ENCODE measurements at places on chromosomes 3 and 15.

GRCh38 chr3:38117163-38117716 is 19.7 kb downstream of the ACAA1 start:
- DNase-seq, result no peak

- no peak for DNase-seq
These were observed 147.5 kb downstream of the AKAP13 start for GRCh38 chr15:85527895-85528294.

DNA sequence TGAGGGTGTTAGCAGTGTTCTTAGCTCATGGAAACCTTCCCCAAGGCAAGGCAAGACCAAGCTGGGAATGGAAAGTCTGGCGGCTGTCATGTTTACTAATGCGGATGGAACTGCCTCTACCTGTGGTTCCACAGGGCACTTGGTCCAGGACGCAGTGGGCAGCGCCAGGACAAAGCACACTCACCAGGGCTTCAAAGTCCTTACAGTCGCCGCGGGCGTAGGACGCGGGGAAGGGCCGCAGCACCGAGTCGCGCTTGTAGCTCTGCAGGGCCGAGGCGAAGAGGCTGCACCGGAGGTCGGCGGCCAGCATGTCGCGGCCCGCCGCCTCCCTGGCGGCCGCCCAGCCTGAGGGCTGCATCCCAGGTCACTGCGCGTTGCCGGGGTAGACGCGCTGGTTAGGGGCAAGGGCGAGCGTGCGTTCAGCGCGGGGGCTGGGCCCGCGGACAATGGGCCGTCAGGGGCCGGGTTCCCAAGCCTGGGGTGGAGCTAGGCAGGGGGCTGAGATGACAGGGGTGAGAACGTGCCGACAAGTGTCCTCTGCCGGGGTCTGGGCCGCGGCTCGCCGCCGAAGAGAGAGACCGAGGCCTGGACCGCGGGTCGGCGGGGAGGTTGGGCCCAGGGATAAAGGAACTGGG is 497 bp downstream of the PARP16 start:
- DNase-seq, result peak; percentile 30

GRCh38 chr3:183192650-183193300 is 30.2 kb upstream of the LAMP3 start:
- no peak for DNase-seq

DNA sequence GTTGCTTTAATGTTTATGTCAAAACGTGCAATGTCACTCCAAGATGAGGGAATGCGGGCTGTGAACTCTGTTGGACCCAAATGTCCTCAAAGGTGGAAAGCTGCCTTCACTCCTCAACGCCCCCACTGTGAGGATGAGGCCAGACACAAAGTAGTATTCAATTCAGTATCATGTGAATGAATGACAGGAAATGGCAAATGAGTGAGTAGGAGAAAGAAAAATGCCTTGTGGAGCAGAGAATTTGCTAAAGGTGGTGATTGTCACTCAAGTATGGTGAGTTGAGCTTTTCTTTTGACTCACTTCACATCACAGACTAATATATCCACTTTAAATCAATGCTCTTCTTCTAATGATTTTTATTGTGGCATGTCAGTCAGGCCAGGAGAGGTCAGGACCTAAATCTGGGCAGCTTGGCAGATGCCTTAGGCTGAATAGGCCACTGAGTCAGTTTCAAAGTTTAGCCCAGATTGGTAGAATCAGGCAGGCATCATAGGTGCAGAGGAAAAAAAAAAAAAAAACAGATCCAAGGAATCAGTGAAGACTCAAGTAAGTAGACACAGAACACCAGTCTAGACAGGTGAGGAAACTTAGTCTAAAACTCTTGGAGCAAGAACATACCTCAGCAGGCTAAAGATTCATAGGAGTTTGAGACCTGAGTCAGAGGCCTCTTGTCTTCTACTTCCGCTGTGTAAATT is 71.0 kb upstream of the ZBED2 start:
- DNase-seq, result peak; percentile 57

DNA sequence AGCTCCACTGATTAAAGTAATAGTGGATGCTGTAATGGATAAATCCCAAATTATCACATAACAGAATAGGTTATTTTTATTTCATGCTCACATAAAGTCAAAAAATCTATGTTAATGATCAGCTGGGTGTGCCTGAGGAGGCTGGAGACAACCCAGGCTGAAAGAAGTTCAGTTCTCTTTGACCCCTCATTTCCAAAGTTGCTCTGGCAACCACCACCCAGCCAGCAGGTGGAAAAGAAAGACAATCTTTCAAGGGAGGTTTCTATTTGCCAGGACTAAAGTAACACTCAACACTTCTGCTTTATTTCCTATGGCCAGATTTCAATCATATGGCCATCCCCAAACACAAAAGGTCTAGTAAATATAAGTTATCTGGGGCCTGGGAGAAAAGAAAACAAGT is 48.8 kb upstream of the ANKRD28 start:
- no peak for DNase-seq

GRCh38 chr3:31908391-31909097 is 72.5 kb downstream of the OSBPL10 start:
- no peak for DNase-seq

DNA sequence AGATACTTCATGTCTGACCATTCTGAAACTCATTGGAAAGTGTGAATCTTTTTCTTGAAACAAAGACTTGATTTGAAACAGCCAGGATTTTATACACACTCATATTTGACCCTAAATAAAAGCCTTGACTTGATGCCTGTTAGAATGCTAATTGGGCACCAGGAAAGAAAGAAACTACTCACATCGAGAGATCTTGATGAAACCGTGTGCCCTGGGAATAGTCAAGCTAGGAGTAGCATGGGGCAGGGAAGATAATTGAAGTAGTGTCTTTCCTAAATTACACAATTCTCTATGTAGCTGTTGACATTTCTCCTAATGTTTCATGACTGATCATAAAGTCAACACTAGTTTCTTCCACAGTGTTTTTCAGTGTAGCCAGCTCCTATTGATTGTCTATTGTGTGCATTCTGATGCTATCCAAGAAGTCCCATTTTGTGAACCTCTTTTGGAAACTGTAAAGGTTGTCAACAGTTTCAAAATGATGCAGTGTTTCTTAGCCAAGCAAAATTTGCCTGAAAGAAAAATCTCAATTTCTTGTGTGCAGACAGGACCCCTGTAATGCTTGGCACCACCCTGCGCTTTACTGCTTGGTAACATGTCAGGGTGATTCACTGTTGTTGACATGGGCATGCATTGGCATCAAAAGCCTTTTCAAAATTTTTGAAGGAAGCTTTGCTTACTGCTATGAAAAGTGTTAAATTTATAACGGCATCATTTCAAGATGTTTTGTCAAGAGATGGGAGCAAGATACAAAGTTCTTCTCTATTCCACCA is 52.5 kb upstream of the OTOL1 start:
- no peak for DNase-seq

DNA sequence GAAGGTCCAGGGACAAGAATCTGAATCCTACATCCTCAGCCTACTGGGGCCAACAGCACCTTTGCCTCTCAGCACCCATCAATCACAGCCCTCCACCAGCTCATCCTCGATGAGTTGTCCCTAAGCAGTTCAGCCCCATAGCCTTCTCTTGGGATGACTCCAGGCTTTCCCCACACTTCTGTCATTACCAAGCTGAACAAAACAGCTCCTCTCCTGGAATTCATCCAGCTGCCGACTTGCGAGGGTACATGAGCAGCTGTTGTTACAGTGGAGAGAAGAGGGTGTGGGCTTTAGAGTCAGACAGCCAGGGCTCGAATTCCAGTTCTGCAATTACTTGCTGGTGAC is 69.0 kb upstream of the THBS1 start:
- DNase-seq, result no peak

DNA sequence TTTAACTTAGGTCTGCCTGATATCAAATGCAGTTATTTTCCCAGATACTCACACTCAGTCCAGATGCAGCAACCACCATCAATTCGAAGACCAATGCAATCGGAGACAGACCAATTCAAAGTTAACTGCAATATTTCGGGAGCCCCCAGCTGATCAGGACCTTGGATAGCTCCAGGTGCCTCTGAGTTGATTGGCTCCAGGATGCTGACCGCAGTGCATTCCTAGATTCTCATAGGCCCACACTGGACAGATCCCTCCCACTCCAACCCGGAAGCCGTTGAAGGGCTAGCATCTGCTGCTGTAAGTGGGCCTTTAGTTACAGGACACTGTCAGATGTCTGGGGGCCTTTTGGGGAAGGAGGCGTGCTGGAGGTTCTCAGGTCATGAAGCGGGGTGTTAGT is 89.5 kb upstream of the ATP2B2 start:
- DNase-seq, result peak; percentile 50

DNA sequence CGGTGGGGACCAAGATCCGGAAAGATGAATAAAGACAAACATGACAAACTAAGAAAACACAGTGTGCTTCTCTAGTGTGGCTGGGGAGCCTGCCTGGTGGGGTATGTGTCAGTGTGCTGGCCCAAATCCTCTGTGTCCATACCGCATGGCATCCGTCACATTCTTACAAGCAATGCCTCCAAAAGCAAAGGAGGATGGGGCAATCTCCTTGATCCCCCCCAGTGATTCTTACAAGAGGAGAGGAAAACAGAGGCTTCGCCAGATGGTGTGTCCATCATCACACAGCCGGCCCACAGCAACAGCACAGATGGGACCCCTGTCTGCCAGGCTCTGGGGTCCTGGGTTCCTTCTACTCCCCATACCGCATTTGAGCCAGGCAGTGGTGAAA is 558 bp upstream of the IL17RC start:
- DNase-seq, result no peak

DNA sequence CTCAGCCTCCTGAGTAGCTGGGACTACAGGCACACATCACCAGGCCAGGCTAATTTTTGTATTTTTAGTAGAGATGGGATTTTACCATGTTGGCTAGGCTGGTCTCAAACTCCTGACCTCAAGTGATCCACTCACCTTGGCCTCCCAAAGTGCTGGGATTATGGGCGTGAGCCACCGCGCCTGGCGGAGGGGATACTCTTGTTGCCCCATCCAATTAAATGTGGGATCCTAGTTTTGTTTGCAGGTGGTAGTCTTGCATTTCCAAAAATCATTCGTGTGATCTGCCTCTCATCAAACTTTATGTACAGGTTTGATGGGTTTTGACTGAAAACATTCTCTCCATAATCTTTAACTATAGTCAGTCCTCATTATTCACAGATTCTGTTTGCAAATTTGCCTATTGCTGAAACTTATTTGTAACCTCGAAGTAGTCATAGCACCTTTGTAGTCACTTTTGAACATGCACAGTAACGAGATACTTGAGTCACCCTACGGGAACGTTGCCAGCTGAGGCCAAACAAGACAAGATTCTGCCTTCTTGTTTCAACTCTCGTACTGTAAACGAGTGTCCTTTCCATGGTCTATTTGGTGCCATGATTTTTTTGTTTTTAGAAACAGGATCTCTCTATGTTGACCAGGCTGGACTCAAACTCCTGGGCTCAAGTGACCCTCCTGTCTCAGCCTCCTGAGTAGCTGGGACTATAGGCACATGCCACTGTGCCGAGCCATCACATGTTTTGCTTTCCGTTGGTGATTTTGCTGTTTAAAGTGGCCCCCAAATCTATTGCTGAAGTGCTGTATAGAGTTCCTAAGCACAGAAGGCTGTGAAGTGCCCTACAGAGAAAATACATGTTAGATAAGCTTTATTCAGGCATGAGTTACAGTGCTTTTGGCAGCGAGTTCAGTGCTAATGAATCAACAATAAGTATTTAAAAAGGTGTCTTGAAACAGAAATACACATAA is 8.1 kb upstream of the MAPK6 start:
- peak; percentile 81 for DNase-seq

DNA sequence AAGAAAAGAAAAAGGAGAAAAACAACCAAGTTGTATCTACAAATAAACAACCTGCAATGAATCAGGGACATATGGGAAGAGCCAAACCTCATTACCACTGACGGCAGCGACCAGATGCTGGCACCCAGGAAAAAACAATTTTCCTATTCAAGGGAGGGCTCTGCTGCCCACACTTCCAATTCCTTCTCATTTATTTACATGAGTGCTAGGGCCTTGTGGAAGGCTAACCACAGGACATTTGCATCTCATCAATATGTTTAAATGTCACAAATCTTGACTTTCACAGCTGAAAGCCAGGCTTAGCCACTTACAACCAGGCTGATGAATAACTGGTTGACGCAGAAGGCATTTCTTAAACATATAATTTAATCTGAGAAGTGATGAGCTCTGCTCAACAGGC is 36.0 kb downstream of the RFTN1 start:
- DNase-seq, result no peak

DNA sequence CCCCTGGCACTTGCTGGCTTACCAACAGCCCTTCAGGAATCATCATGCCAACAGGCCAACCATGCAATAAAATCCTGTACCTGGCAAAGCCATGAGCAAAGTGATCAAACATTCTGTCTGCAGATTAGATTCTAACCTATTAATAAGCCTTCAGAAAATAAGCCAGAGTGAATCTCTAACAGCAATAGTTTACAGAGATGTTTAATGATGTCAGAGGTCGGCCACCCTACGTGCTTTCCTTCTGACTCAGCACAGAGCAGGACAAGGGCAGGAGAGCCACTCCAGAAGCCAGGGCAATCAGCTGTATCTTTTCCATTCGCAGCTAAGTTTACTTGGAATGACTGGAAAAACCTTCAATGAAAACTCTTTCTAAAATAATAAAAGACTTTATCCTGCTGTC is 13.1 kb downstream of the COL8A1 start:
- DNase-seq, result no peak

- no peak for DNase-seq
These were observed 246.5 kb upstream of the TPM1 start for GRCh38 chr15:62795700-62796695.

- no peak for DNase-seq
These were observed 183.9 kb downstream of the FAM43A start for GRCh38 chr3:194869482-194870169.

- no peak for DNase-seq
These were observed 525.1 kb downstream of the PDCD6IP start for GRCh38 chr3:34323517-34323916.

- DNase-seq, result no peak
These were observed 216.9 kb downstream of the ROBO2 start for GRCh38 chr3:77256584-77257503.

DNA sequence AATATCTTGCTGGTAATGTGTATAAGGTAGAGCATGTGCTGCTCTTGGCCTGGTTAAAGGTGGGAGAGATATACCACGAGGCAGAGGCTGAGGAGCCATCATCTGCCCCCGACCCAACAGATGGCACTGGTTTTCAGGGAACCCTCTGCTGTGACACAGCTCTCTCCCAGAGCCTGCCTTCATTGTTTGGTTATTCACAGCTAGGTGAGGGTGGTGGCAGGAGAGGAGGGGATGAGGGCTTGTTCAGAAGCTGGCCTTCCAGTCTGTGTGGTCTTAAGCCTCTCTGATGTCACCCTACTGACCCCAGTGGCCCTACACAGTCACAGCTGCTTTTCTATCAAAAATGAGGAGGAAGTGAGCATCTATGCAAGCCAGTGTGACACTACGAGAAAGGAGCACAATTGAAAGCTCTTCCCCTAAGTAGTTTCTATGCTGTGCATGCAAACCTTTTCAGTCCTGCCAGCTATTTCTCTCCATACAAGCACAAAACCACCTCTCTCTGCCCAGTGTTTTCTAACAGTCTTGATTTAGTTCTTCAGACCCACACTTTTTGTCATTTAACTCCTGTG is 258.4 kb upstream of the AGTR1 start:
- no peak for DNase-seq

GRCh38 chr15:26197719-26198118 is 334.6 kb upstream of the ATP10A start:
- no peak for DNase-seq

Data from activated CD4-positive, alpha-beta T cell treated with anti-CD3 and anti-CD28 coated beads, Interleukin-2, Interleukin-6, amounts not matched to agents 100 ng/mL and 50 ng/mL, durations not matched to agents 16 hours and 8 hours (primary cell).